ENCODE measurements at places on chromosomes 13 and 19.
A peak's percentile ranks its signal among the peaks of the same experiment; 100 is the strongest.

DNA sequence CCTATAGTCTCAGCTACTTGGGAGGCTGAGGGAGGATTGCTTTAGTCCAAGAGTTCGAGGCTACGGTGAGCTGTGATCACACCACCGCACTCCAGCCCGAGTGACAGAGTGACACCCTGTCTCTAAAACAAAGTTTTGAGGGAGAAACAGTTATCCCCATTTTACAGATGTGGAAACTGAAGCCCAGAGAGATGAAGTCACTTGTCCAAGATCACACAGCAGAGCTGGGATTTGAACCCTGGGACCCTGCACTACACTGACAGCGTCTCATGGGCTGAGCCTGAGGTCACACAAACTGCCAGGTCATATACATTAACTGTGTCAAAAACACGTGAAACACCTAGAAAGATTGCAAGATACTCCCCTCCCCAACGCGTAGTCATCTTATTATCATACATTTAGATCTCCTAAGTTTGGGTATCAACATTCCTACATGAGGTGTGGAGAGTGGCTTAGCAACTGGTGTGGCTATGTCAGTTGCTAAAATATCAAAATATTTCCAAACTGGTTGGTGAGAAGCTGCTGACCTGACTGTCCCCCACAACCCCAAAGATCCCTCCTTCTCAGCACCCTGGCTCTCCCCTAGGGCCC lies 8.2 kb downstream of the FCGBP start:
- DNase-seq: no peak

GRCh38 chr13:32426990-32427851 lies 709 bp downstream of the N4BP2L1 start:
- DNase-seq: no peak

- DNase-seq: no peak
Measured at GRCh38 chr13:52345048-52345447, 60.9 kb downstream of the THSD1 start.

DNA sequence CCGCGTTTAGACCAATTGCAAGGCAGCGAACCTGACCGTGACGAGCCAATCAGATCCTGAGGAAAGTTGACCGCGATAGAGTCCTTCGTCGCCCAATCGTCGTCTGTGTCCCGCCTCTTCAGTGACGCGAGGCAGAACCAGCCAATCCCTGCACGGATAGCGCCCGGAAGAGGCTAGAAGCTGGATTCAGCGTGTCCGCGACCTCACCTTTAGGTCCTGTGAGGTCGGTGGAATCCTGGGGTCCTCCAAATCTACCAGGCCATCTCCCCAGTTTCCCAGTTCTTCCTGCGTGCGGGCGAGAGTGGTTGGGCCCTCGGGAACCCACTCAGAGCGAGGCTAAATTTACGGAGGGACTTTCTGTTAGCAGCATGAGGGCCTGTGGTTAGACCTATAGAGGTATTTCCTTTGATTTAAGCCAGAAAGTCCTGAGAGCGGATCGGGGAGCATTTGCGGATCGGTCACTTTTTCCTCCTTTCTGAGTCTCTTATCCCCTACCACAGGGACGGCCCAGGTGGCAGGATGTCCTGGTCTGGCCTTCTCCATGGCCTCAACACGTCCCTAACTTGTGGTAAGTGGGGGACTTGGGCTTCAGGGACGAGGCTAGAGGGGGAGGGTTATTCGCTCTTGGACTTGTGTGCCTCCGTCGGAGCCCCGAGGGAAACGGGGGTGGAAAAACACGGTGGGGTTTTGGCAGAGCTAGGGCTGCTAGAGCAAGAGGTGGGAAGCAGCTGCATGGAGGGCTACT lies at the start of gene MRPS12:
MRPS12 (plus strand) TSS at position 169 of the 745 bp plus-strand sequence; CDS start at position 520, 351 bp downstream.
- DNase-seq: peak; percentile 100

DNA sequence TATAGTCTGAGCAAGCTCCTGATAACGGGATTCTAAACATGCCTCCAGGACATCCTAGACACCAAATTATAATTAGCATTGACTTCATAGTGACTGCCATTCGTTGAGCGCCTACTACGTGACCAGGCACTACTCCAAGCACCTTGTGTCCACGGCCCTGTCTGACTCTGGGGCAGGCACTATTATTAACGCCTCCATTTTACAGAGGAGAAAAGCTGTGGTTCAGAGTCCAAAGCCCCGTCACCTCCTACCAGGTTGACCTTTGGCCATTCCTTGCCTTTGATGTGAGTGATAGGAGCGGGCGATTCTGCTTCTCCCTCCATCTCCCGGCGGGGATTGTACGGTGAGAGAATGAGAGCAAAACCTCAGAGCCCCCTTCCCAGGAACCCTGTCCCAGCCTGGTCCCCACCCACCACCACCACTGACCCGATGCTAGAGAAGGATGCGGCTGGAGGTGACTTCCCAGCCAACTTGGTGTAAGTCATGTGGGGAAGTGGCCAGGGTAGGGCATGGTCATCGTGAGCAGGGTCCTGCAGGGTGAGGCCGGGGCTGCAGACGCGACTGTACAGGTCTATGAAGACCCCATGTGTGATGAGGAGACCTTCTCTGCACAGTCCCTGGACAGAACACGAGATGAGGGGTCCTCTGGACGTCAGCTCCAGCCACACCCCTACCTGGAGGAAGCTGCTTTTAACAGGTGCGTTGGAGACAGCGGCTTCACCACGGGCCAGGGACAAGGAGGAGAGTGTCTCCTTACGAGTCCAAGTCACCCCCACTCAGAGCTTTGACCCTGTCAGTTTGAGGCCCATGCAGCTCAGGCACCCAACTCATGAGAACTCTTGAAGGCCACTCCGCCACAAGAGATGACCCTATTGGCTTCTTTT lies at the start of gene IGSF23:
IGSF23 (plus strand) TSS at position 269 of the 884 bp plus-strand sequence; CDS start at position 352, 83 bp downstream.
- DNase-seq: no peak

GRCh38 chr19:35545855-35546381 lies 492 bp downstream of the TMEM147 start:
- no peak for DNase-seq

DNA sequence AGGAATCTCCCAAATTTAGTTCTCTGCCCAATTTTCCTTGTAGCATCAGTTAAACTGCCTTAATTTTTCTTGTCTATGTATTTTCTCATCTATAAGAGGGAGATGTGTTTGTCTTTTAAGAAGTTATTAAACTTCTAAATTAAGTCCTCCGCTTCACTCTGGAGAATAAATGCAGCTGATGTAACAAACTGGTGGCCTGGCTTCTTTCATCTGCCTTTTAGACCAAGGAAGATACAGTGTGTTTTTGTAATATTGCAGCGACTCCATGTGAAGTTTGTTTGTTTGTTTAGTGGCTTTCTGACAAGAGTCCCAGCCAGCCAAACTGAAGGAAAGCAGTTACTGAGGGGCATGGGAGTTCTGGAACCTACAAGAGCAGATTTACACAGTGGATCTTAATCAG lies 56.4 kb downstream of the KLF12 start:
- no peak for DNase-seq

GRCh38 chr19:42655748-42656147 lies 61.0 kb upstream of the CEACAM8 start:
- no peak for DNase-seq

- DNase-seq: no peak
Measured at GRCh38 chr13:36880961-36881360, 39.1 kb downstream of the SMAD9 start.

DNA sequence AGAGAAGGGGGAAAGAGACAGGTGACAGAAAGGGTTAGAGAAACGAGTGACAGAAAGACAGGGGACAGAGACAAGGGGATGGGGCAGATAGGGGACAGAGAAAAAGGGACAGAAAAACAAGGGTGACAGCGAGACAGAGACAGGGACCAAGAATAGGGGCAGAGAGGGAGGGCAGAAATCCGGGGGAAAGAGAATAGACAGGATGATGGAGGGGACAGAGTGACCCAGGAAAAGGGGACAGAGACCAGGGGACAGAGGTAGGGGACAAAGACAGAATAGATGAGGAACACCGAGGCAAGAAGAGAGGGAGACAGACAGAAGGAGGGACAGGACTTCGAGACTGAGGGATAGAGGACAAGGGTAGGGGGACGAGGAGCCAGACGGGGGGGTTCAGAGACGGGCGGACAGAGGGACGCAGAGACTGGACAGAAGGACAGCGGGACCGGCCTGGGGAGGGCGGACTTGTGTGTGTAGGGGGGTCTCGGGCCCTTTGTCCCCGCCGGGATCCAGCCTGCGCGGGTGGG lies 593 bp downstream of the CADM4 start:
- no peak for DNase-seq

DNA sequence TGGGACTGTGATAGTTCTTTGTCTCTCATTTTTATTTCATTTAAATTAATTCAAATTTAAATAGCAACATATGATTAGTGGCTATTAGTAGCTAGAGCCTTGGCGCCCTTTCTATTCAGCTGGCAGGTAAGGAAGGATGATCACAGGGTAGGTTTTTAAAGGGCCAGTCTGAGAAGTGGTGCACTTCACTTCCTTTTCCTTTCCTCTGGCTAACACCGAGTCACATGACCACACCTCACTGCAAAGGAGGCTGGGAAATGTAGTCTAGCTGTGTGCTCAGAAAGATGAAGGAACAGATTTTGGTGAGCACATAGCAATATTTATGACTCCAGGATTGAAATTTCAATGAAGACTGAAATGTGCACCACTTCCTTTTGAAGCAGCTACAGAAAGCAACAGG lies 128.7 kb downstream of the TSHZ3 start:
- DNase-seq: no peak

GRCh38 chr19:570937-571565 lies 1.3 kb upstream of the BSG start:
- peak; percentile 86 for DNase-seq

- DNase-seq: no peak
Measured at GRCh38 chr13:100394005-100394695, 194.4 kb downstream of the GGACT start.

GRCh38 chr13:35475960-35476943 lies at the start of gene MAB21L1:
Gene MAB21L1, minus strand, starts transcription at chr13:35476689. Its CDS starts 551 bp downstream, at chr13:35476138.
- no peak for DNase-seq

GRCh38 chr13:39129213-39129612 lies 91.0 kb downstream of the NHLRC3 start:
- DNase-seq: no peak

- no peak for DNase-seq
Measured at GRCh38 chr19:19214892-19215291, 3.1 kb downstream of the NCAN start.

DNA sequence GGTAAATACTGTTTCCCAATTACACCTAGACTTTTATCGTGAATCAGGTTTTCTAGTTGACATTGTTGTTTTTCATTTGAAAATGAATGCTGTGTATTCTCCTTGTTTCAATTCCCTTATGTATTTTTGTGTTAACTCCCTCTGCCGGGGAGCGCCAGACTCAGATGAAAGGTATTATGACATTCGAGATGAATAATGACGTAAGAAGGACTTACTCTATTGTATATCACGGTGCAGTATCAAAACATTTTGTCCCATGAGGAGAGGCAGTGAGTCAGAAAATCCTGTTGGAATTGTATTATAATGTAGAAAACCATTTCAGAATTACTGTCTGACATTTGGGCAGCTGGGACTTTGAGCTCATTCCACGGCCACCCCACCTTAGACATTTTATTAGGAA lies 61.6 kb downstream of the LRCH1 start:
- DNase-seq: no peak

GRCh38 chr13:110698689-110699088 lies 7.2 kb downstream of the CARS2 start:
- no peak for DNase-seq

DNA sequence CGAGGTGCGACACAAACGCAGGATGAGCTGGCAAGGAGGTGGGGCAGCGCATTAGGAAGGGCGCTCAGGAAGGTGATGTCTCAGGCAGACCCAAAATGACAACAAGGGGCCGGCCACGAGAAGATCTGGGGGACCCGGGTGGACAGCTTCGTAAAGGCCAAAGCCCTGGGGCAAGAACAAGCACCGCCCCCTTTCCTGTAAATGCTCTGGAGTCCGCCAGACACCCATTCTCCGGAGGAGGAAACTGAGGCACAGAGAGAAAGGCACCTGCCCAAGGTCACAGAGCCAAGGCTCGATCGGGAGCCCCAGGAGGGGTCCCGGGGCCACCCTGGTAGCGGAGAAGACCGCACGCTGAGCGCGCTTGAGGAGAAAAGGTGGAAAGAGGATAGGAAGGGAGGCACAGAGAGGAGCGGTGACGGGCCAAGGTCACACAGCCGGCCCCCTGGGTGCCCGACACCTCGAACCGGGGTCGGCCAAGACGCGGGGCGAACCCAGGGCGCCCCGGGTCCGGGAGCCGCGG lies 571 bp downstream of the SAFB2 start:
- no peak for DNase-seq

DNA sequence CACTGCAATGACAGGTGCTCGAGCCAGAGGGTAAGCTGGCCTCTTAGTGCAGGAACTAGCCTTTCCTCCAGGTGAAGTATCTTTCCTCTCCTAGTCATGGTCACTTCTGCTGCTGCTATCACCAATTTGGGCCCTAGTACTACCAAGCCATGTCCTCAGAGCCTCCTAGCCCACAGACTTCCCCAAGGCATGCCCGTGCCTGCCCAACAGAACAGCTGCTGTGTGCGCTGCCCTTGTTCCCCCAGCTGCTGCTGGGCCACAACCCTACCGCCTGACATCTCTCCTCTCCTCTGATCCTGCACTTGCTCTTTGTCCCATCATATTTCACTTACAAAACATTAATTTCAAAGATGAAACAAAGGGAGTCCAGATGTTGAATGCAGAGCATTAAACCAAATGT lies 168.5 kb upstream of the FREM2 start:
- peak; percentile 76 for DNase-seq

DNA sequence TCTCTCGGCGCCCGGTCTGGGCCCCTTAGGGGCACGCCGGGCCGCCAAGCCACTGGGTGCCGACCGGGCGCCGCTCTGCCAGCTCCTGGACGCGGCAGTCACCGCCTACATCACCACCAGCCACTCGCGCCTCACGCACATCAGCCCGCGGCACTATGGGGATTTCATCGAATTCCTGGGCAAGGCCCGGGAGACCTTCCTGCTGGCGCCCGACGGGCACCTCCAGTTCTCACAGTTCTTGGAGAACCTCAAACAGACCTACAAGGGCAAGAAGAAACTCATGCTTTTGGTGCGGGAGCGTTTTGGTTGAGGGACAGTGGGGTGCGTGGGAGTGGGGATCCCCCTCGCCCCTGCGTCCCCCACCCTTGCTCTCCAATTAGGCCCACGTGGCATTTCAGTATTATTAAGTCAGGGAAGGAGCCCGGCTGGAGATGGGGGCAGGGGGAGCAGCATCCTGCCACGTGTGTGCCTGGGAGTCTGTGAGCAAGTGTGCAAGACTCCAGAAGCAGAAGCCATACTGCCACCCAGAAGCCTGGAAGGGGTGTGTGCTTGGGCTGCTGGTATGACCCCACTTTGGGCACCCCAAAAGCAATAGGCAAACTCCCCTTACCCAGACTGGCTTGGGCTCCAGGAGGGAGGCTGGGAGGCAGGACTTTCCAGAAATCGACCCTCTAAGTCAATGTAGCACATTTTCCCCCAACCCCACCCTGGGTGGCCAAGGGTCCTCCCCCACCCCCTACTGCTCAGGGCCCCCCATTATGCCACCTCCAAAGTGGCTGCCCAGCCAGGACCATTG lies 35.7 kb downstream of the ZSWIM4 start:
- DNase-seq: no peak

All from SHP77 (cell line).